Activated CD8-positive, alpha-beta memory T cell treated with anti-CD3 and anti-CD28 coated beads, Interleukin-2, amount 50 U/mL, for 48 hours (primary cell): ENCODE measurements at places on chromosomes 4 and X.

DNA sequence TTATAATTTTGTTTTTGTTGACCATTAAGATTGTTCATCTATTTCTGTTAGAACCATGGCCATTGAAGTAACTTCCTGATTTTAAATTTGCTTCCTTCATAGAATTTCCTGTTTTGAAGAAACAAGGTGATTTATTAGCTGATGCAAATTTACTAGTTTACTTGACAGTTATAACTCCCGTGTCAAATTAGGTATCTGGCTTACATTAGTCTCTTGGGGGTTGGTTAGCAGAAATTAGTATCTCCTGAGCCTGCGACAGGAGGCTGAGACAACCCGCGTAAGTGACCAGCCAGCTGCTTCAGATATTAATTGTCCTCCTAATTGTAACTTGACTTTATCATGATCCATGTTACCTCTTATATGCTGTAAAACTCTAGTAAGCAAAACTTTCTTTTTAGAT, 154.3 kb downstream of the CFAP299 start:
- DNase-seq, result no peak

DNA sequence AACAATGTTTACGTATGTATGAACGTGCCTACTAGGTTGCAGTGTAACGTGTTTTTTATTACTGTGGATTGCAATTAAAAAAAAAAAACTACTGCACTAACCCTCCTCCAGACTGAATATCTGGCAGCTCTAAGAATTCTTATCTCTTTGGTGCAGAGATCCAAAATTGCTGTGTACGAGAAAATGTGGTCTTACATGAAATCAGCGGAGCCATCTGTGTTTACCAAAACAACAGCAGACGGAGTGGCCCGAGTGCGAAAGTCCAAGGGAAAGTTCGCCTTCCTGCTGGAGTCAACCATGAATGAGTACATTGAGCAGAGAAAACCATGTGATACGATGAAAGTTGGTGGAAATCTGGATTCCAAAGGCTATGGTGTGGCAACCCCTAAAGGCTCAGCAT, 268.1 kb downstream of the THOC2 start:
- no peak for DNase-seq

GRCh38 chr4:180203349-180203748, 2039.9 kb upstream of the TENM3 start:
- no peak for DNase-seq

DNA sequence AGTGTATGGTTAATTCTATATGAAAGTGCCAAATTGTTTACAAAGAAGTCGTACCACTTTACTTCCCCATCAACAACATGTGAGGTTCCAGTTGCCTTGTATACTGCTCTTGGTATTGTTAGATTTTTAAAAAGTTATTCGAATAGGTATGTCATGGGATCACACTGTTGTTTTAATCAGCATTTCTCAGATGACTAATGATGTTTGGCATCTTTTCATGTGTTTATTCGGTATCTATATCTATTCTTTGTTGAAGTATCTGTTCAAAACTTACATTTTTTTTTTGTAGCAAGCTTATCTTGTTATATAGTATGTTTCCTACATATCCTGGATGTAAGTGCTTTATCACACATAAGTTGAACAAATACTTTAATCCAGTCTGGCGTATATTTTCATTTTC, 99.4 kb upstream of the MAB21L2 start:
- DNase-seq, result no peak
